ENCODE measurements at places on chromosomes 2 and 18. TPM values are rescaled to one million over a fixed set of nuclear protein-coding genes. Genes with fewer than 3 reads are reported as not detected.

DNA sequence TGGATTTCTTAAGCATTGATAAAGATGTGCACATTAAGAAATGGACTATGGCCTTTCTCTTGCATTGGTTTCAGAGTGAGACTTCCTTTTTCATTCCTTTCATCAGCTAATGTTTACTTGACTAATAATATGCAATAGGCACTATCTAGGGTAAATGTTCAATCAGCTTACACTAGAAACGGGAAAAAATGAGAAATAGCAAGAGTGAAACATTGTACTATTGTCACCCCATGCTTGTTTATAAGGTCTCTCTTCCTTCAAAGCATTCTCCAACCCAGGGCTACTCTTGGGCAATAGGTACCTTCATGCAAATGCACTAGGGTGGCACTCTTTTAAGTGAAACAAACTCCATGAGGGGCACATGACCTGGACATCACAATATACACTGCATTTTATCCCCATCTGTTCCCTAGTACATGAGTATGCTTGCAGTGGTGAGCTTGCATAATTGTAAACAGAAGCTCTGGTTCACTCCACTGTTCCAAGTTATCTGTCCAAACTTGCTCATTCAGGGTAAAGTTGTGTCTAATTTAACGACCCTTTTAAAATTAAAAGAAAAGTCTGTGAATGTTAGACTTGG, 402.3 kb downstream of the ERBB4 start:
- no peak for DNase-seq

The IL1RL1 gene
- 4.7 TPM for total RNA-seq

DNA sequence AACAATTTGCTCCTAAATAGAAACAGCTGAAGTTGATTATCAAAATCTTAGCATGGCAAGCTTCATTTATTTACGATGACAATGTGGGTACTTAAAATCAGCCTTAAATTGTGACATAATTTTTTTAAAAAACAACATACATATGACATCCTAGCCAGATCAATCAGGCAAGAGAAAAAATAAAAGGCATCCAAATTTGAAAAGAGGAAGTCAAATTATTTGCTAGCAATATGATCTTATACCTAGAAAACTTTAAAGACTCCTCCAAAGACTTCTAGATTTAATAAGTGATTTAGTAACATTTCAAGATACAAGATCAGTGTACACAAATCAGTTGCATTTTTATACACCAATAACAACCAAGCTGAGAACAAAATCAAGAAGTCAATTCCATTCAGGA, 14.3 kb upstream of the PPP3R1 start:
- DNase-seq, result no peak

The CAPN14 gene
- 0.46 TPM for total RNA-seq

DNA sequence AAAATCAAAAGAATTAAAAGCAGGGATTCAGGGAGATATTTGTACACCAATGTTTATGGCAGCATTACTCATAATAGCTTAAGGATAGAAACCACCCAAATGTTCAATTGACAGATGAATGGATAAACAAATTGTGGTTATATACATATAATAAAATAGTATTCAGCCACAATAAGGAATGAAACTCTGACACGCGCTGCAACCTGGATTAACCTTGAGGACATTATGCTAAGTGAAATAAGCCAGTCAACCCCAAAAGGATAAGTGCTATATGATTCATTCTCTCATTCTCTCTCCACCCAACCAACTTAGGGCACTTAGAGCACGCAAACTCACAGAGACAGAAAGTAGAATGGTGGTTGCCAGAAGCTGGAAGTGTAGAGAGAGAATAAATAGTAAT, 216.8 kb upstream of the SLC14A2 start:
- DNase-seq, result no peak

- no peak for DNase-seq
These were observed 63.6 kb downstream of the CELF4 start for GRCh38 chr18:37502036-37502435.

DNA sequence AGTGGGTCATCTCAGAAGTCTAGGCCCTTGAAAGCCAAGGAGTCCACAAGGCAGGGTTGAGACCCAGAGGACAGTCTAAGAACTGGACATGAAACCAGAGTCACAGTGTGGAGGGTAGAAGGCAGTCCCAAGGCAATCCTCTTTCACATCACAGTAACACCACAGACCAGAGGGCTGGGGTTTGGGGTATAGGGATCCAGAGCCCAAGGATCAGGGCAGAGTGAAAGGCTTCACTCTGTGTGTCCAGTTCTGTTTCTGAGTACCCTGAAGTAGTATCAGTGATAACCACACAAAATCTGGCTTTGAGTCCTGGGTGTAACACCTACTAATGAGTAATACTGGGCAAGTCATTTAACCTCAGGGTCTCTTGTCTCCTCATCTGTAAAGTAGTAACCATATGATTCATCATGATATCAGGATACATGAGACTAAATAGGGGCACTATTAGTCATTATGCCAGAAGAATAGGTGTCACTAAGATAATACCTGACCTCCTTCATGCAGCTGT, 91.0 kb downstream of the ICA1L start:
- peak; percentile 63 for DNase-seq

- no peak for DNase-seq
These were observed 1.8 kb upstream of the DUSP2 start for GRCh38 chr2:96146881-96147592.

DNA sequence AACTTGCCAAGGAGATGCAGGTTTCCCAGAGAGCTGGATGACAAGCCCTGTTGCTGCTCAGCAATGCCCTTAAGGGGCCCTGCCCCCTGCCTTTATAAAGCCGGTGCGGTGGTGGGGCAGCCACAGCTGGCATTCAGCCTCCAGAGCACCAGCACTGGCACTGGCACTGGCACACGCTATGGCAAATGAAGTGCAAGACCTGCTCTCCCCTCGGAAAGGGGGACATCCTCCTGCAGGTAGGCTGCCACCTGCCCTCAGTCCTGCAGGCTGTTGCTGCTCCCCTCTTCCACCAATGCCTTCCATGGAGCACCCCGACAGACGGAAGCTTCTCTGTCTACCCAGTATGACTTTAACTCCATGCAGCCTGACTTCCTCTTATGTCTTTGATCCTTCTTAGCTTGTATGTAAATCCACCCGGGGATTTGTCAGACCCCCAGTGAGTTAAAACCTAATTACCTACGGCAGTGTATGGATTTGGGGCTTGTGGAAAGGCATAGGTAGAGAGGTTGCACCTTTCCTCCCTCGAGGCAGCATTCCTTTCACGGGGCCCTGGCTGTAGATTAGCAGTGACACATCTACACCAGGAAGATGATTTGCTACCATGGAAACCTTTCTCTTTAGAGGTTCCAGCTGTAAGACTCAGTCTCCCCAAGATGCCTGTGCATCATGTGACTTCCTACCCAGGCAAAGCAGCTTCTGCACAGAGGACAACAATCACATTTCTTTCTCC, at the start of gene DAPL1:
Gene DAPL1, plus strand, starts transcription at position 123 of the 730 bp plus-strand sequence. Its CDS starts 56 bp downstream, at position 179.
- no peak for DNase-seq

The PTPRM gene
- total RNA-seq, result 63.2 TPM

- no peak for DNase-seq
These were observed 80.1 kb upstream of the SMIM21 start for GRCh38 chr18:75507636-75508035.

The INPP1 gene
- 8.7 TPM for total RNA-seq

DNA sequence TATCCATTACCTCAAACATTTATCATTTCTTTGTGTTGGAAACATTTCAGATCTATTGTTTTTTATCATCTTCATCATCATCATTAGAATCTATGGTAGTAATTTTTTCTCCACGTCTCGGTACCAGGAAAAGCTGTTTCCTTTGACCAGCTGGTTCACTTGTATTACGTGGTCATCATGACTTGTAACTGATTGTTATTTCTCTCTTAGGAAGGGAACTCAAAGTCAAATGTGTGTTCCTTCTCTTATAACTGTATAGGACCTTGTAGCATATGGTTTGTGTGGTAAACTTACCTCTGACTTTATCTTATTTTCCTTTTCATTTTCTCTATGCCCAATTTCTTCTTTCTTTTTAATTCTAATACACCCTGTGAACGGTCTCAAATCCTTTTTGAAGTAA, 16.5 kb downstream of the NCOA1 start:
- no peak for DNase-seq

The TRIM43 gene
- not detected for total RNA-seq

- DNase-seq, result no peak
These were observed 3.0 kb downstream of the HPCAL1 start for GRCh38 chr2:10305715-10306114.

- no peak for DNase-seq
These were observed 399.3 kb upstream of the MYT1L start for GRCh38 chr2:2730301-2730833.

DNA sequence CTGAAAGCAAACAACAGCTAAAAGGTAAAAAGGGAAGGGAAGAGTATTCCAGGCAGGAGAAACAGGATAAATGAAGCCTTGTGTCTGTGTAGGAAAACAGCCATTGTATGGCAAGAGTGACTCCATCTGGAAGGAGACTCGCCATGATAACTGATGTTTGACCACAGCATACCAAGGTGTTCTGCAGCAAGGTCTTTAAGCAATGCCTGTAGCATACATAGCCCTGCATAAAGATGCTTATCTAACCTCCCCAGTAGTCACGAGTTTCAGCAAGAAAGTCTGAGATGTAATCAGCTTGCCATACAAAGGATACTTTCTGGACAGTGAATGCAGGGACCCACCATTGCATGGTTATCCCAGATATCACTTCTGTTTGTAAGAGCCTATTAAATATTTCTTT, 11.9 kb upstream of the CCNT2 start:
- no peak for DNase-seq

DNA sequence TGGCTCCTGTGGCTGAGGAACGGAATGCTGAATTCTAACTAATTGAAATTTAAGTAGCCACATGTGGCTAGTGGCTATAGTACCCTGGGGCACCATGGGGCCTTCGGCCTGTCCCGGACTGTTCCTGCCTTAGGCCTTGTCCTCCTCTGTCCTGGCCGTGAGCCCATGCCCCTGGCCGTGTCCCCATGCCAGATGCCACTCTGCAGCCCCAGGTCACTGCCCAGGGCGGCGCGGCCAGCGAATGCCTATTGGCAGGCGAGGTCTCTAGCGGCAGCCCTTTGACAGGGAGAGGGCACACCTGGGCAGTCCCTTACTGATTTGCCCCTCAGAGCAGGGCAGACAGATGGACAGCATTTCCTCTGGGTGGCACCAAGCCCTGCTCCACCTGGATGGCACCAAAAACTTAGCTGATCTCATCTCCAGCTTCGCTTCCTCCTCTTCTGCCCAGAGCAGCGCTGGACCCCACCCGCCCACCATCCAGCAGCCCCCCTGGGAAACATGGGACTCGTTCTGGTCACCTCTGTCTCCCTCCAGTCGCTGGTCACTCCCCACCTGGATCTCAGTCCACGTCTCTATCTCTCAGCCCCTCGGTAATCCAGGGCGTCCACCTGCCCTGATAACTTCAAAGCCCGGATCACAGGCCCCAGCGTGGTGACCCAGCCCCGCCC, 1.1 kb upstream of the DGKD start:
- DNase-seq, result no peak

DNA sequence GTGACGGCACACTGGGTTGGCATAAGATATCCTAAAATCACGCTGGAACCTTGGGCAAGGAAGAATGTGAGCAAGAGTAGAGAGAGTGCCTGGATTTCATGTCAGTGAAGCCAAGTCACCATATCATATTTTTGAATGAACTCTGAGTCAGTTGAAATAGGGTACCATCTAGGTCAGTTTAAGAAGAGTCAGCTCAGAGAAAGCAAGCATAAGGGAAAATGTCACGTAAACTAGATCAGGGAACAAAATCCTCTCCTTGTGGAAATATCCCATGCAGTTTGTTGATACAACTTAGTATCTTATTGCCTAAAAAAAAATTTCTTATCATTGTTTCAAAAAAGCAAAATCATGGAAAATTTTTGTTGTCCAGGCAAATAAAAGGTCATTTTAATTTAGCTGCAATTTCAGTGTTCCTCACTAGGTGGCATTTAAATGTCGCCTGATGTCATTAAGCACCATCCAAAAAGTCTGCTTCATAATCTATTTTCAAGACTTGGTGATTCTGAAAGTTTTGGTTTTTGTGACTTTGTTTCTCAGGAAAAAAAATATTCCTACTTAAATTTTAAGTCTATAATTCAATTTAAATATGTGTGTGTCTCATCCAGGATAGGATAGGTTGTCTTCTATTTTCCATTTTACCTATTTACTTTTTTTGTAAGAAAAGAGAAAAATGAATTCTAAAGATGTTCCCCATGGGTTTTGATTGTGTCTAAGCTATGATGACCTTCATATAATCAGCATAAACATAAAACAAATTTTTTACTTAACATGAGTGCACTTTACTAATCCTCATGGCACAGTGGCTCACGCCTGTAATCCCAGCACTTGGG, 19.6 kb downstream of the RSAD2 start:
- peak; percentile 9 for DNase-seq

GRCh38 chr18:26422472-26423162, 125.7 kb downstream of the KCTD1 start:
- DNase-seq, result no peak

The CELF4 gene
- not detected for total RNA-seq

DNA sequence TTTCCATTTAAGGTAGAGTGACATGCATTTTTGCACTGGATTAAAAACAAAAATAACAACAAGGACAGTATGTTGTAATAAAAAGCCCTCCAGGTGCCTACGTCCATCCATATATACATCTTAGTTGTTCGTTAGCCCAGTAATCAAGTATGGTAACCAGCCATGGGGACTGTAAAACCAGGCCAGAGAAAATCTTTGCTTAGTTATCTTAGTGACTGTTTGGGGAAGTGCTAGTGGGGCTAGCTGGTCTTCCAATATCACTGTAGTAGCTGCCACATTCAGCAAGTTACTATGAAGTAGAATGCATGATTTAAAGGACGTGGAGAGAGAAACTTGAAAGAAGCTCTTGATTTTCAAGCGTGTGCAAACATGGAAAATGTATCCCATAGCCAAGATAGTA, 95.9 kb upstream of the STON1 start:
- no peak for DNase-seq

- DNase-seq, result no peak
These were observed 267.9 kb upstream of the TNP1 start for GRCh38 chr2:217127744-217128143.

GRCh38 chr2:143762176-143762928, 633.1 kb downstream of the ARHGAP15 start:
- DNase-seq, result no peak

DNA sequence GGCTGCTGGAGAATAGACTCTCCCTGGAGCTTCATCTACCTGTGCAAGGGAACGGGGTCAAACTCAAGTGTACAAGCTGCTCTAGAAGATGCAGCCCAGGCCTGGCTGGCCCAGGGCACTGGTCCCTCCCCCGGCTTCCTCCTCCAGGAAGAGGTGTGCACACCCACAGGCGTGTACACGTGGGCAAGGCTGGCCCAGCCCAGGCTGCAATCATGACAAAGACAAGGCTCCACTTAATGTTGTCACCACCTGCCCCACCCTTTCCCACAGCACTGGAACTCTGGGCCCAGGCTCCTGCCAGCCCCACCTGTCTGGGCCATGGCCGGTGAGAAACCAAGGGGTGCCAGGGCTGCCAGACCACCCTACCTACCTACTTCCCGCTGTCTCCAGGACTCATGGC, 29.6 kb upstream of the ALPP start:
- no peak for DNase-seq

The TYW5 gene
- total RNA-seq, result 7.3 TPM

GRCh38 chr2:99980176-99980575, 162.2 kb downstream of the AFF3 start:
- DNase-seq, result no peak

All from epithelial cell of proximal tubule (primary cell).